ENCODE measurements at places on chromosomes 7 and 10.

- no peak for DNase-seq
Observed at GRCh38 chr7:11472646-11473045, 359.4 kb downstream of the THSD7A start.

GRCh38 chr10:125783957-125784356, 8.3 kb upstream of the MMP21 start:
- no peak for DNase-seq

DNA sequence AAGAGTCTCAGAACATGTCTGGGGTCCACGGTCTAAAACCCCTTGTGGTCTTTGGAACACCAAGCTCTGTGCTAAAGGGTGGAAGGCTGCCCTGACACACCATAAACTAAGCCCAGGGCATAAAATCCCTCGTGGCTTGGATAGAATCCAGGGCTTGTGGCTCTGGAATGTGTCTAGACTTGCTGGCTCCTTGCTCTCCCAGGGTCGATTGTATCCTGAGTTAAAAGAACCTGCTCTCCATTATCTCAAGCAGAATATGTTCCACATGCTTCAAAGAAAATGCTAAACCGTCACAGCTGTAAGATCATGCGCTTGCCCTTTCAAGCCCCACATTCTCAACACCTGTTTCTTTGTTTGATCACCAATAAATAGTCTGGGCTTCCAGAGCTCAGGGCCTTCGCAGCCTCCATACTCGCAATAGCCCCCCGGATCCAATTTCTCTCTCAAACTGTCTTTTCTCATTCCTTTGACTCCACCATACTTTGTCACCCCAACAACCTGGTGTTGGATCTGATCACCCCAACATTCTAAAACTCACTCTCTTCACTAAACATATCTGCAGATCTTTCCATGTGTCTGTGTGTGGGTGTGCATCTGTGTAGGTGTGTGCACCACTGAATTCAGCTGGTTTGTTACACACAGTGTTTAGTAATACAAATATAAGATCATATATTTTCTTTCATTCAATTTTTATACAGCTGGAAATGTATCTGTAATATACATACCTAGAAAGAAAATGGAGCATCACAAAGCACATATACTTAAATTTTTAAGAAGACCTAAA, 238.5 kb downstream of the ZMYND11 start:
- DNase-seq = no peak

DNA sequence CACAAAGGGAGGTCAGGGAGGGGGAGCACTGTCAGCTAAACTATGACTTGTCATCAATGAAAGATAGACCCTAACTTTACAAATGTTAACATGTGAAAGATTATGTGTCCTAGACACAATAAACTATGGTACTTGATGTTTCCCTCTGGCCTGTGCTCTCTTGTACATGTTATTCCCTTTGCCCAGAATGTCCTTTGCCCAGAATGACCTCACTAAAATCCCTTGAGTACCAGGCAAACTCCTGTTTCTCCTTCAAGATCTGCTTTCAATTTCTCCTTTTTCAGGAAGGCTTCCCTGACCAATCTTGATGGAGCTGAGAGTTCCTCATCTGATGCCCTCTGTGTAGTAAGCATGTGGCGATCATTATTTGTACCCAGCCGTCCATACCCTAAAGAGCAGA, 143.1 kb downstream of the ZNF365 start:
- DNase-seq = no peak

GRCh38 chr10:75600833-75601232, 169.4 kb downstream of the LRMDA start:
- DNase-seq = no peak

- DNase-seq = peak; percentile 83
Observed at GRCh38 chr7:44587843-44588711, 6.0 kb upstream of the TMED4 start.

DNA sequence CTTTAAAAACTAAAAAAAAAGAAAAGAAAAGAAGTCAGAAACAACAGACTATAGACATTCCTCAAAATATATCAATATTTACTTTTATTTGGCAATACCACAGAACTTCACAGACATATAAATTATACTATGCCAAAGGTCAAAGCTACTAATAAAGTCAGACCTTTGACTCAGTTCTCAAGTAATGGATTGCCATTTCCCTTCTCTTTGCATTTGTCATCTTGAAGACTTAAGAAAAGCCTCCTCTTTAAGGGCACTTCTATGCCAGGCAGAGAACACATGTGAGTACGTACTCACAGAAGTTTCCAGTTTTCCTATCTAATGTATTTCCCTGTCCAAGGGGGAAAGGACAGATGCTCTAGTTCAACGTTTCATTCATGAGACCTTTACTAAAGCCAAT, 37.6 kb downstream of the TNPO3 start:
- DNase-seq = no peak

DNA sequence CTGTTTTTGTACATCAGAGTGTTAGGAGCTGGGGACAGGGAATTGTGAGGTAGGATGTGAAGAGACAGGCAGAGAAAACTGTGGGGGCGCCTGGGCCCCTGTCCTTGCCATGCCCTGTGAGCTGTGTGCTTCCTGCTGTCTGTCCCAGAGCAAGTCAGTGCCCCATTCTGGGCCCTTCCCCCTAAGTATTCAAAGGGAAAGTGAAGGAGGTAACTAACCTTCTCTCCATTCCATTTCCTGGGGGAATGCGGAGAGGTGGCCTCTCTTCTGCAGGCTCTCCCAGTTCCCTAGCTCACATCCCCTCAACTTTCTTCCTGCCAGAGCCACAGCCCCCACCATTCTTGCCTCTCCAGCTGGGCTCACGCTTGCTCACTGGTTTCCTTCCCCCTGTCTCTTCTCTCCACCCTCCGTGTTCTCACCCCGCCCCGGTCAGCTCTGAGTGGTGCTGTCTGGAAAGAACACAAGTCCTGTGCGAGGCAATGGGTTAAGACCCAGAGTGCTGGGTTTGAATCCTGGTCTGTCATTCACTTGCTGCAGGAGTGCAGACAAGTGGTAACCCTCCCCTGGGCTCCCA, 9.7 kb upstream of the VSIR start:
- DNase-seq = no peak

DNA sequence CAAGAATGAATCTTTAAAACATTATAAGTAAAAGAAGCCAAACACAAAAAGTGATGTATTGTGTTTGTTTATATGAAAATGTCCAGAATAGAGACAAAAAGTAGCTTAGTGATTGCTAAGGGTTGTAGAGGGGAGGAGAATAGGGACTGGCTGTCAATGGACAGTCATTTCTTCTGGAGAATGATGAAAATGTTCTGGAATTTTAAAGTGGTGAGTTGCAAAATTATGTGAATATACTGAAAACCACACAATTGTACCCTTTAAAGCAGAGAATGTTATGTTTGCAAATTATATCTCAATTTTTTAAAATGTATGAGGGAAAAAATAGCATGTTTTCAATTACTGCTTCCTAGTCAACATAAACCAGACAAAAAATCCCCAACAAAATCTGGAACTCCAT, 174.2 kb downstream of the KMT2E start:
- no peak for DNase-seq

DNA sequence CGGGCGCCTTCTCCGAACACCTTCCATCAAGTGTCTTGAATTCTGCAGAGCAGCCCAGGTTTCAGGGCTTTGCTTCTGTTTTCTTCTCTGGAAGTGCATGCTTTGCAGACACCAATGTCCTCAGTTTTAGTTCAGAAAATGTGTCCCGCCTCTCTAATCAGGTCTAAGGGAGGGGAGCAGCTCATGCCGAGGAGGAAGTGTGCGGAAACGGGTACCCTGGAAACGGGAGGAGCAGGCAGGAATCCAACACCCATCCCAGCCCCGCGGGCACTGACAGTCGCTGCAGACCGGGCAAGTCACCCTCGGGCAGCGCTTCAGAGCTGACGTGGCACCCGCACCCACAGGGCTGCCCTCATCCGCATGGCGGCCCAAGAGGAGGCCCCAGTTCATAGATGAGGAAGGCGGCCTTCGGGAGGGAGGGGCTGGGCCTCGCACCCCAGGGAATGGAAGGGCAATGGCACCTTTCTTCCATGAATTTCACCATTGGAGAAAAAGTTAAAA, 338.7 kb downstream of the DNAJB6 start:
- DNase-seq = no peak

- no peak for DNase-seq
Observed at GRCh38 chr7:142548978-142549377, 200.3 kb upstream of the PRSS1 start.

DNA sequence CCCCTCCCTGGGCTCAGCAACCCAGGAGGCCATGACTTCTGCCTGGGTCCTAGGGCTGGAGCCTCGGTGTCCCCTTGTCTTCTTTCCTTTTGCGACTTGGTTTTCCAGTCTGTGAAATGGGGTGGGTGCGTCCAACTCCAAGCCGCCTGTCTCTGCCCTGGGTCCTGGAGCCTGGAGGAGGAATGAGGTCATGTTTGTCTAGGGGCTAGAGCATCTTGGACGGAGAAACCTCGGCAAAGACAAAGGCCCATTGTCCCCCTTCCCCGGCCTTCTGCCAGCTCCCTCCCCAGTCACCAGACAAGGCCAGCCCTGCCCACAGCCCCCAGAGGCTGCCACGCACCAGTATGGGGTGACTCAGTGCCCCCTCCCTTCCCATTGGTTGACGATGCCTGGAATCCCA, 39.8 kb upstream of the ELN start:
- no peak for DNase-seq

GRCh38 chr7:112138325-112138852, 67.8 kb downstream of the DOCK4 start:
- no peak for DNase-seq

GRCh38 chr10:132011024-132011423, 29.3 kb upstream of the BNIP3 start:
- DNase-seq = no peak

DNA sequence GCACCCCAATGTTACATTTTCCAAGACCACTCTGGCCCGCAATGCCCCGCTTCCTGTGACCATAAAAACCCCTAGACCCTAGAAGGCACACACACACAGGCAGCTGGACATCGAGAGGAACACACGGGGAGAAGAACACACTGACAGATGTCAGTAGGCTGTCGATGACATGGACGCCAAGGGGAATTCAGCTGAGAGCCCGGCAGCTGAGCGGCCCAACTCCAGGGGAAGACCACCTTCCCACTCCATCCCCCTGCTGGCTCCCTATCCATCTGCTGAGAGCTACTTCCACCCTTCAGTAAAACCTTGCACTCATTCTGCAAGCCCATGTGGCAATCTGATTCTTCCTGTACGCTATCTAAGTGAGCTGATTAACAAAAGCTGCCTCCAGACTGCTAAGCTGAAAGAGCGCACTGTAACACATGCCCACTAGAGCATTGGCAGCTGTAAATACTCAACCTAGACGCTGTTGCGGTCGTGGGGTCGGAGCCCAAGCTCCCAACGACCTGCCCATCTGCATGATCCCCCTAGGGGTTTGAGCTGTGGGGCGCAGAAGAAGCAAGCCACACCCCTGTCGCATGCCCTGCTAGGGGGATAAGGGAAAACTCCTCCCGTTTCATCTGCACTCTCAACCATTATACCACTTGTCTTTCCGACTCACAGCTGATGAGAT, 843.6 kb upstream of the POT1 start:
- DNase-seq = no peak

GRCh38 chr10:69960988-69961880, 91.4 kb upstream of the MACROH2A2 start:
- no peak for DNase-seq

- peak; percentile 10 for DNase-seq
Observed at GRCh38 chr10:22433875-22434274, 88.6 kb downstream of the SPAG6 start.

DNA sequence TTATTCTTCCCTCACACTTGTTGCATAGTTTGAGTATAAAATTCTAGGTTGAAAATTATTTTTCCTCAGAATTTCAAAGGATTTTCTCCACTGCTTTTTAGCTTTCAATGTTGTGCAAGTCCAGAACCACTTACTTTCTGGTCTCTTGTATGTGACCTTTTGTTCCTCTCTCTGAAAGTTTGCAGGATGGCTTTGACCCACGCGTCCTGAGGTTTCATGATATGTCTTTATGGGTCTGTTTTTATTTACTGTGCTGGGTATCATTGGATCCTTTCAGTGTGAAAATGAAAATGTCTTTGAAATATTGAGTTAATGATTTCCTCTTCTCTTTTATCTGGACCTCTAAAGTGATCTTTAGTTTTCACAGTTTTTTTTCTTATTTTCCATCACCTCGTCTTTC, 38.5 kb downstream of the C1GALT1 start:
- no peak for DNase-seq

- DNase-seq = no peak
Observed at GRCh38 chr10:132374612-132375011, 22.4 kb upstream of the PWWP2B start.

DNA sequence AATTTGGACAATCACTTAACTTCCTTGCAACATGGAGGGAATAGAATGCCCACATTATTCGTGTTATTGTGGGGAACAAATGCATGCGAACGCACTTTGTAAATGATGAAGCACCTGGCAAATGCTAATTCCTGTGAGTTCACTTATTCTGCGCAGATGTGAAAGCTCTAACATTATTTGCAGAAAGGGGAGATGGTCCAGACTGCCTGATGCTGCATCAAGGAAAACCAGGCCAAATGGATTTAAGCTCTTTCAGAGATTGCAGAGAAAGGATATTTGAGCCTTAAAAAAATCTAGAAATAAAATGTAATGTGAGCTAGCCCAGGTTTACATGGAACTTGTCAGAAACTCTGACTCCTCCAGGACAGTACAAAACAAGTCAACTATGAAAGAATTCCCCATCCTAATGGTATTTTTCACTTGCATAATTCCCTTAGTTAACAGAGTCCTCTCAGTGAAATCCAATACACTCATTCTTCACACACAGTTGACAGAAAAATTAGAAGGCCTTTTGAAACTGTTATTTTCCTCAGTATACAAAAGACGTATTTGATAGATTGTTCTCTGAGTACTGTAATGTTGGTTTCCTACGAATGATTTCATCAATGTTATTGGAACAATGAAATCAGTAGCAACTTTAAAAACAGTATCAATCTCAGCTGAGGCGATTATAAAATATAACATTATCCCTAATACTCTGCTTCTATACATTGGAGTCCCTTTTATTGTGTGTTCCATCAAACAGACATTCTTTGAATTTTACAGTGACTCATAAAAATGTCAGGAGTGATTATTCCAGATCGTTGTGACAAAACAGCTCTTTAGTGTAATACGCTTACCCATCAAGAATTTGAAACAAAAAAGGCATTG, 136.3 kb upstream of the ANK3 start:
- no peak for DNase-seq

- no peak for DNase-seq
Observed at GRCh38 chr10:15223174-15223573, 54.7 kb upstream of the NMT2 start.

DNA sequence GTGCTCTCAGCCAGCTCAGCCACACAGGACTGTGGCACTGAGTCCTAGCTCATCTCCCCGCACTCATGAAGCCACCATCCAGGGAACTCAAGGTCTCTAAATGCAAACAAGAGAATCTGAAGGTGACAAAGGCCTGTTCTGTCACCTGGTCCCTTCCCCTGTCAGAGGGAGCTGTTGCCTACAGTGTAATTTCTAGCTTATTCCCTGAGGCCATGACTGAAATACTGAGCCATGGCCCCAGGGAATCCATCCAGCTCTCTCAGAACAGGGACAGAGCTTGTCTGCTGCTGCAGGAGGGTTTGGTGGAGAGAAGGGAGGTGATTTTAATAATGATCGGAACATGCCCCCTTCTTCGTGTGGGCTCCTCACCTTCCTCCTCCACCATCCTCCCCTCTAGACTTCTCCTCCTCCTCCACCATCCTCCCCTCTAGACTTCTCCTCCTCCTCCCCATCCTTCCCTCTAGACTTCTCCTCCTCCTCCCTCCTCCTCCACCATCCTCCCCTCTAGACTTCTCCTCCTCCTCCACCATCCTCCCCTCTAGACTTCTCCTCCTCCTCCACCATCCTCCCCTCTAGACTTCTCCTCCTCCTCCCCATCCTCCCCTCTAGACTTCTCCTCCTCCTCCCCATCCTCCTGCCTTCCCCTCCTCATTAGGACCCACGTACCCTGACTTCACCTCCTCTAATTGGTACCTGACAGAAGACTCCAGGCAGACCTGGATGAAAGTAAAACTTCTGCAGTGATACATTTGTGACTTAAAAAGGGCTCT, 338.0 kb upstream of the MKI67 start:
- DNase-seq = no peak
